ENCODE measurements at places on chromosomes 1 and 21.

DNA sequence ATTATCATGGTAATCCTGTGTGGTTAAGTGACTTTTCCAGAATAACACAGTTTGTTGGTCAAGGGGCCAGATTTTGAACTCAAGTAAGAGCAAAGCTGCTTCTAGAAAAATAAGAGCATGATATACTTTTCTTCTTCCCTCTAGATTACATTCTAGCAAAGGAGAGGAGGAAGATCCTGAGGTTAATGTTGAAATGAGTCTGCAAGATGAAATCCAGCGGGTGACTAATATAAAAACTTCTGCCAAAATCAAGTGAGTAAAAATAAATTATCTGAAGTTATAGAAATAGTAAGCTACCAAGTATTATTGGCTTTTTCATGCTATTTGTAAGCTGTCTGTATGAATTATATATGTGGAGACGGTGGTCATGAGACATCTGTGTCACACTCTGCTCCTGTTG lies 12.8 kb downstream of the WDR3 start:
- DNase-seq = no peak

- no peak for DNase-seq
Observed at GRCh38 chr1:154845879-154846278, 24.2 kb downstream of the KCNN3 start.

GRCh38 chr21:40047993-40048730 lies 180.9 kb downstream of the PCP4 start:
- no peak for DNase-seq

DNA sequence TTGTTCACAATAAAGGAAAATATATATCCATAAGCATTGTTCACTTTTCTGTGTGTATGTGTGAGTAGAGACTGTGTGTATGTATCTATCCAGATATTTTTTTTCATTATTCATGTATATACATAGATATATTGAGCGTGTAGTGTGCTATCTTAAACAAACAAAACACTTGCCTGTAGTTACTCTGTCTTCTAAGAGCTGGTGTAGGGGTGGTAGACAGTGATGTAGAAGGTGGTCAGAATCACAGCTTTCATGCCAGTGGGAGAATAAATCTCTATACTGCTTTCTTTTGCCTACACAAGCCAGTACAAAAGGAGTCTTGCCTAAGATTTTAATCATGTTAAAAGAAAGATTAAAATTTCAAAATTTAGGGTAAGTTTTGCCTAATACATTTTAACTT lies 122.0 kb downstream of the UCHL5 start:
- DNase-seq = no peak

DNA sequence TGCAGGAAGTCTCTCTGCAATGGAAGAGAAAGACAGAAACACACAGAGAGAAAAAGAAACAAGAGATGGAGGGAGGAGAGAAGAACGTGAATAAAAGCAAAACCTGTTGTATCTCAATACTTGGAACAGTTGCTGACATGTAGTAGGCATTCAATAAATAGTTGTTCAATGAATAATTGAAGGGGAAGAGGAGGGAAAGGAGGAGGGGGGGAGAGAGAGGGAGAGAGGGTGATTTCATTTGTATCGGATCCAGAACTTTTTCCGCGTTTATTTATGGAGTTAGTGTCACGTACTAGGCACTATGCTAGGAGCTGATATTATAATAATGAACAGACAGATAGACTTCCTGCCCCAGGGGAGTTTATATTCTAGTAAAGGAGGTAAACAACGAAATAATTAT lies 144.1 kb downstream of the OMA1 start:
- no peak for DNase-seq

- peak; percentile 37 for DNase-seq
Observed at GRCh38 chr1:216456682-216457081, 33.4 kb upstream of the USH2A start.

DNA sequence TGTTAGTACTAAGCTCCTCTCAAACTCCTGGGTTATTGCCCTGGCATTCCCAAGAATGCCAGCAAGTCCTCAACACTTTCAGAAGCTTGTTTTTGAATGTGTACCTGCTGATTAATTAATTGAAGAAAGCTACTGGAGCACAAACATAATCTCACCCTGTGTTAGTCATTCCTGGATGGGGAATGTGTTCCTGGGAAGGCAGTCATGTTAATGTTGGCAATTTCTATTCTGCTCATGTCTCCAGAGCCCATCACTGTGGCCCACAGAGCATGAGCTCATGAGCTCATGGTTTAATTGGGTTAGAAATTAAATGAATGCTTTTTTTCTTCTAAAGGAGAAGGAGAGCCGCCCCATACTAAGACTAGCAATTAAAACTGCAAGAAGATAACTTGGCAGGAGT lies 31.9 kb upstream of the KCNA3 start:
- DNase-seq = no peak

- DNase-seq = peak; percentile 50
Observed at GRCh38 chr21:27423038-27423437, 456.1 kb upstream of the ADAMTS5 start.

- peak; percentile 40 for DNase-seq
Observed at GRCh38 chr1:215567491-215568298, 591 bp downstream of the KCTD3 start.

GRCh38 chr1:96487971-96488370 lies 233.6 kb upstream of the PTBP2 start:
- no peak for DNase-seq

DNA sequence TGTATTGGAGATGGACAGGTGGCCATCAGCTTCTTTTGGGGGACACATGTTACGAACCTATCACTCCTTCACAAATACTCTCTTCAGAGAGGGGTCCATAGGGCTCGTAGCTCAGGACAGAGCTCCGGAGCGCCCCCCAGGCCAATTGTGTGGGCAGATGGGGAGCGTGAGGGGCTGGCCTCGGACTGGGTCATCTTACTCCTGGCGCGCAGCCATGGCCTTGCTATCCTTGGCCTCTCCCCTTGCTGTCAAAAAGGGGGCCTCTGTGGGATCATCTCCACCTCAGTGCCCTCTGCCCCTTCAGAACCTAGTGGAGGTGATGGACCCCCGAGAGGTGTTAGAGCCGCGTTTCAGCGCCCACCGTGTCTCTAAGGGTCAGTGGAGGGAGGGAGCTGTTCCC lies 35.0 kb downstream of the ATP5PO start:
- DNase-seq = no peak

- no peak for DNase-seq
Observed at GRCh38 chr1:6261615-6261995, 707 bp upstream of the GPR153 start.

DNA sequence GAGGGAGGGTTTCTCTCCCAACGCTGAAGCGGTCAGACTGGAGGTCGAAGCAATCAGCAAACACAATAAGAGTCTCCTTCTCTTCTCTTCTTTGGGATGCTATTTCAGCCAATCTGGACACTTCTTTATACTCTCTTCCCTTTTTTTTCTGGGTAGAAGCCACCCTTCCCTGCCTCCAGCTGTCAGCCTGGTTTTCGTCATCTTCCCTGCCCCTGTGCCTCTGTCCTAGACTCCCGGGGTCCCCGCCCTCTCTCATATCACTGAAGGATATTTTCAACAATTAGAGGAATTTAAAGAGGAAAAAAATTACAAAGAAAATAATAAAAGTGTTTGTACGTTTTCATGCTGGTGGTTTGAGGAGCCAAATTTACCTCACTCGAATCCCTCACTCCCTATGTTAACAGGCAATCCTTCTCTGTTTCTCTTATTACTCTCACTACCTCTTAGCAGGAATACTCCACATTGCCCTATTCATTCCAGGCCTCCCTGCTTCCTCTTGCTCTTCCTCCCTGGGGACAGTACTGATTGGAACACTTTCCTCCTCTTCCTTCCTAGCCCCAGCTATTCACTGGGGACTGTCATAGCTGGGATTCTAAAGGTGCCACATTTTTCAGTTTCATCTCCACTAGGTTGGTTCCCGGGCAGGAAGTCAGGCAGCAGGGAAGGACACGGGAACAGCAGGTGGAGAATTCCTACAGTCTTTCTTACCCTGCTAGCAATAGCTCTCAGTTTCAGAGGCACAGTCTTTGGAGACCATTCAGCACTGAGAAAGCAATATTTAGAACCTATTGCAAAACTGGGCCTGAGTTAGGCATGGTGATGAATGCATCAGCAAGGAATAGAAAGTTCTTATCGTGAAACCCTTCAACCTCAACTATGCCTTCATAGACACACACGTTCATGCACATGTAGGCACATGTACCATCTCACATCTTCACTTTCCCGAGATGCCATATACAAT lies 288.0 kb downstream of the PBX1 start:
- DNase-seq = no peak

DNA sequence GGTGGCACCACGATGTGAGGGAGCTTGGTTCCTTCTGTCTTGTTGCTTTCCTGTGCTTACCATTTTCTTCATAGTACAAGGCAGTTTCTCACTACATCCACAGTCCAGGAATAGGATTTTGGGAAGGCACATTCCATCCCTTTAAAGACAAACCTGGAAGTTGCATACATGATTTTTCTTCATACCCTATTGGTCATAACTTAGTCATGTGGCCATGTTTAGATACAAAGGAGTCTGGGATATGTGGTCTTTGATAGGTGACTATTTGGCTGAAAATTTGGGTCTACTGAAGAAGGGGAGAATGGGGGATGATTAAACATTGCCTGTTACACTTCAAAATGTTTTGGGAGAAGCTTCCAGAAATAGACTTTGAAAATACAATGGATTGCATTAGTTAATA lies 7.0 kb downstream of the DYRK1A start:
- no peak for DNase-seq

DNA sequence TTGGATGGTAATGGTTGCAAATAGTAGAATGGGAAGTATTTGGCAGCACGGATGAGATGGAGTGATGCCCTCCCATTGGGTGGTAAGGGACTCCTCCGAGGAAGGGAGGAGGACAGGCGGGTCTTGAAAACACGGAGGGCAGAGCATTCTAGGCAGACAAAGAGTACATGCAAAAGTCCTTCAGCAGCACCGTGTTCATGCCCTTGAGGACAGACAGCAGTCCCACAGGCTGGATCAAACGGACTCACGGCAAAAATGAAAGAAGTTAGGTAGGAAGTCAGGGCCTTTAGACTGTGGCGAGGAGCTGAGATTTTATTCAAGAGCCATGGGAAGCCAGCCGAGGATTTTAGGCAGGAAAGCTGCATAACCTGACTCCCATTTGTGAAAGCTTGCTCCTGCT lies 253.9 kb downstream of the RHOU start:
- no peak for DNase-seq

DNA sequence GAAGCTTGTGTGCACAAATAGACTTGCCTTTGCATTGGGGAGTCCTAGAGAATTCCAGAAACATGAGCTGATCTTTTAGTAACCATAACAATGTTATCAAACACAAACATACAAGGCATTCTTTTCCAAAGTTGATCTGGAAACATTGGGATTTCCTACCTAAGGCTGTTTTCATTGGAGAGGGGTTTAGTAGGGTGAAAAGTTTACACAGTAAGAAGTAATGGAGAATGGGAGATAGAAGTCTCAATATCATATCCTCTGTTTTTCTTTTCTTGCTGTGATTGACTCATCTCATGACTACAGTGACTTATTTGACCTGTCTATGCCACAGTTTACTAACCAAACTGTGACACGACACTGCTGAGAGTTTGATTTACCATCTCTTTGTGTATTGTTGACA lies 65.6 kb upstream of the PLA2G4A start:
- DNase-seq = no peak

DNA sequence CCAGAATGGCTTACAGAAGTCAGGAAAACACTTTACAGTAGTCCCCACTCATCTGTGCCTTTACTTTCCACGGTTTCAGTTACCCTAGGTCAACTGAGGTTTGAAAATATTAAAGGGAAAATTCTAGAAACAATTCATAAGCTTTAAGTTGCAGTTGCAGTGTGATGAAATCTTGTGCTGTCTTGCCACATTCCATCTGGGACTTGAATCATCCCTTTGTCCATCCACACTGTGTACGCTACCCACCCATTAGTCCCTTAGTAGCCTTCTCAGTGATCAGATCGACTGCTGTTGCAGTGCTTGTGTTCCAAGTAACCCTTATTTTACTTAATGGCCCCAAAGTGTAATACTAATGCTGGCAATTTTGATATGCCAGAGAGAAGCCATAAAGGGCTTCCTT lies 30.5 kb downstream of the ZCCHC17 start:
- DNase-seq = no peak

- no peak for DNase-seq
Observed at GRCh38 chr1:64765012-64765411, 20.1 kb downstream of the RAVER2 start.
